Activated CD8-positive, alpha-beta memory T cell treated with anti-CD3 and anti-CD28 coated beads for 1 hour (primary cell): ENCODE measurements at places on chromosomes 11 and 22.
A peak's percentile ranks its signal among the peaks of the same experiment; 100 is the strongest.

GRCh38 chr11:27719546-27719925, 19.3 kb upstream of the BDNF start:
- no peak for DNase-seq

DNA sequence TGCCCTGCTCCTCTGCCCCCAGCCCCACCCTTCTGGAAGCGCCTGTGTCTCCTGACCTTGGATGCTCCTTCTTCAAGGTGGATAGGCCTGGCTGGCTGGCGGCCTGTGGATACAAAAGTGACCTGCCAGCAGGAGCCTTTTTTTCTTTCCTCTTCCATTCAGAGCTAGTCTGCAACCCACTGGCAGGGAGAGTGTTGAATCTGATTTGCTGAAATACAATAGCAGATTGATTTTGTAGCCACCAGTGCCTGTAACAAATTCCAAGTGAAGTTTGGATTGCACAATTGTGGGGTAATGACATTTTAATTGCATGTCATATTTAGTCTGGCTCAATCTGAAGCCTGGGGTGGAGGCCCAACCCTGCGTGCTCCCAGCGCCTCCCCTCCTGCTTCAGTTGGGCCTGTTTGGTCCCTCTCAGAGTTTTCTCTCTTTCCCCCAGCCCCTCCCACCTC, 97.2 kb downstream of the GRIK4 start:
- no peak for DNase-seq

DNA sequence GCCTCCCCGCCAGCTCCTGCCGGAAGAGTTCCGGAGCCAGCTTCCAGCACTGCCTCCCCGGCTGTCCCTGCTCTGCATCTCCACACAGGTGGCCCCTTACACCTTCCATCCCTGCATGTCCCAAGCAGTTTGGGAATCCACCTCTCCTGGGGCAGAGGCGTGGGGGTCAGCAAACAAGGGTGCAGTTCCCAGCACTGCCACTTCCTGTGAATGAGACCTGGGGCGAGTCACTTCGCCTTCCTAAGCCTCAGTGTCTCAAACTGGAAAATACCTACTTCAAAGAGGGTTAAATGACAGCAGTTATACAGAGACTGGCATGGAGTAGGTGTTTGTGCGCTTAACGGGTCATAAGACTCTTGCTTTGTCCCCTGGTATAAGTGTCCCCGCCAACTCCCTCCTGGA, 5.2 kb downstream of the CYTH4 start:
- no peak for DNase-seq

DNA sequence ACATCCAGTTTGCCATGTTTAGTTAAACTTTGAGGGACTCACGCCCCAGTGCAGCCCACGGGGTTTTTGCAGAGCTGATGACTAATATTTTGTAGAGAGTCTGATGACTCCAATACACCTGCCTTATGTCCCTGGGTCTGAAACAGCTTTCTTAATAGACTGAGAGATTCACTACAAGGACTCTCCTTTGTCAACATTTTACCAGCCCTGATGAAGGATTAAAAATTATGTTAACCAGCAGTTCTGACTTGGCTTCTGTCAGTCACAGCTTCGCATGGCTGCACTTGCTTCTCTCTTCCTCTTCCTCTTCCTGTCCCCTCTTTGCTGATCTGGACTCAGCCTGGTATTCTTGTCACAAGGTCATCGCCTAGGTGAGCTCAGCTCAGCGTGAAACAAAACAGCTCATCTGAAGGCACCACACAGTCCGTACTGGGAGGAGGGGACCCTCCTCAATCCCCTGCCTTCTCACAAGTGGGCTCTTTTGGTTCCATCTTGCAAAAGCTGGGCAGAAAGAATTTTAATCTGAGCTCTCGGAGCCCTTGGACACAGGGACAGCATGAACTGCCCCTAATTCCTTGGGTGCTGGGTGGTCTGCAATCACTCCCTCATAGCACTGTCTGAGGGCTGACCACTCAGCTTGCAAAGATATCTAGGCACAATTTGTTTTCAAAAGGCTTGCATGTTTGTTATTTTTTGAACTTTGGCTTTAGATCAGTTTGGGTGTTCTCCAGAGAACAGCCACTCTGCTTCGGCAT, 38.1 kb upstream of the POU2AF1 start:
- DNase-seq = no peak

- no peak for DNase-seq
These were observed 855.8 kb upstream of the LRRC4C start for GRCh38 chr11:42315267-42315666.

- DNase-seq = no peak
These were observed 12.9 kb upstream of the FAT3 start for GRCh38 chr11:92211576-92212167.

DNA sequence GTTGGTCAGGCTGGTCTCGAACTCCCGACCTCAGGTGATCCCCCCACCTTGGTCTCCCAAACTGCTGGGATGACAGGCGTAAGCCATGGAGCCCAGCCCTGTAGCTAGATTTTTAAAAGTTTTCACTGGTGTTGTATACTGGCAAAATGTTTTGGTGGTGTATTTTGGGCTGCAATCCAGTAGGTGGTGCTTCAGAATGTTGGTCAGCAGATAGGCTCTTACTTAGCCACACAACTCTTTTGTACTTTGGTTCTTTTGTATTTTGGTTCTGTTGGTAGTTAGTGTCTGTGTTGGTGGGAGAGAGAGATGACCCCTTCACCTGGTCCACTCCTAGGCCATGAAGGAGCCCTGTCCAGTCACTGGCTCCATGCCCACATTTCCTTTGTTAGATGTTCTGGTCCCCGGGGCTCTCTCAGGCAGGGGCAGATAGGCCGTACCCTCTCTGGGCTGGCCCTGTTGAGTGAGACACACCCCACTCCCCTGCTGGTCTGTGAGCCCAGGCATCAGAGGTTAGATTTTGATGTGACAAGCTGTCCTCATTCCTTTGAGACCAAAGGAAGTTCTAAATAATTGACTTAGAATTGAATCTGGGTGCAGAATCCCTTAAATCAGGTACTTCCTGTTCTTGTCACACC, 123.8 kb downstream of the DDX10 start:
- no peak for DNase-seq

DNA sequence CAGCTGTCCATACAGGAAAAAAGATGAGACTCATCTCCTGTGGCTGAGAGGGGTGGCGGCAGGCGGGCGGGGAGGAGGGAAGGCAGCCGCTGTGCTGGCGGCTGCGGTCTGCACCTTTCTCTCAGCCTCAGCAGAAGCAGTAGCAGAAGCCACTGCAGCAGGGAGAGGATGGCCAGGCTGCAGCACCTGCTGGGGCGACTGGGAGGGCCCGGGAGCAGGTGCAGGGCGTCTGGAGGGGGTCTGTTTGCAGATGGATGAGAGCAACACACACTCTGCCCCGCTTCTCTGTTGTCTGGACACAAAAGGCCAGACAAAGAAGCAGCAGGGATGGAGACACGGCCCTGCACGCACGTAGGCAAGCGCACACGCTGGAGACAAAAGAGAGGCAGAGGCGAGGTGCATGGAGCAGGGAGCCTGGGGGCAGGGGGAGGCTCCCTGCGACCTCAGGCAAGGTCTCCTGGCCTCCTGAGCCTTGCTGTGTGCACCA, 9.3 kb upstream of the MIAT start:
- DNase-seq = peak; percentile 27

- DNase-seq = no peak
These were observed 58.3 kb downstream of the CCDC83 start for GRCh38 chr11:85913513-85913912.

DNA sequence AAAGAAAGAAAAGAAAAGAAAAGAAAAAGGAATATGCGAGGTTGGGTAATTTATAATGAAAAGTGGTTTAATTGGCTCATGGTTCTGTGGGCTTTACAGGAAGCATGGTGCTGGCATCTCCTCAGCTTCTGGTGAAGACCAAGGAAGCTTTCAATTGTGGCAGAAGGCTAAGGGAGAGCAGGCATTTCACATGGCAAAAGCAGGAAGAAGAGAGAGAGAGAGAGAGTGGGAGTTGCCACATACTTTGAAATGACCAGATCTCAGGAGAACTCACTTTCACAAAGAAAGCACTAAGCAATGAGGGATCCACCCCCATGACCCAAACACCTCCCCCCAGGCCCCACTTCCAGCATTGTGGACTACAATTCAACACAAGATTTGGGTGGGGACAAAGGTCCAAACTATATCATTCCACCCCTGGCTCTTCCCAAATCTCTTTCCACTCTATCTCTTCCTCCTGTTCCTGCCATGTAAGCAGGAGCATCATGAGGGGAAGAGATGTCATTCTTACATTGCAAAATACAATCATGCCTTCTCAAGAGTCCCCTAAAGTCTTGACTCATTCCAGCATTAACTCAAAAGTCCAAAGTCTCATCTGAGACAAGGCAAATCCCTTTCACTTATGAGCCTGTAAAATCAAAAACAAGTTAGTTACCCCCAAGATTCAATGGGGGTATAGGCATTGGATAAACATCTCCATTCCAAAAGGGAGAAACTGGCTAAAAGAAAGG, 38.9 kb downstream of the LINC01488 start:
- DNase-seq = no peak

- DNase-seq = peak; percentile 74
These were observed 15.6 kb upstream of the CYP2R1 start for GRCh38 chr11:14907411-14908213.

- no peak for DNase-seq
These were observed 32.5 kb upstream of the APLNR start for GRCh38 chr11:57269571-57270021.

GRCh38 chr11:7552666-7553065, 38.9 kb downstream of the PPFIBP2 start:
- DNase-seq = no peak

GRCh38 chr11:59174664-59175033, 2.7 kb downstream of the DTX4 start:
- DNase-seq = no peak

DNA sequence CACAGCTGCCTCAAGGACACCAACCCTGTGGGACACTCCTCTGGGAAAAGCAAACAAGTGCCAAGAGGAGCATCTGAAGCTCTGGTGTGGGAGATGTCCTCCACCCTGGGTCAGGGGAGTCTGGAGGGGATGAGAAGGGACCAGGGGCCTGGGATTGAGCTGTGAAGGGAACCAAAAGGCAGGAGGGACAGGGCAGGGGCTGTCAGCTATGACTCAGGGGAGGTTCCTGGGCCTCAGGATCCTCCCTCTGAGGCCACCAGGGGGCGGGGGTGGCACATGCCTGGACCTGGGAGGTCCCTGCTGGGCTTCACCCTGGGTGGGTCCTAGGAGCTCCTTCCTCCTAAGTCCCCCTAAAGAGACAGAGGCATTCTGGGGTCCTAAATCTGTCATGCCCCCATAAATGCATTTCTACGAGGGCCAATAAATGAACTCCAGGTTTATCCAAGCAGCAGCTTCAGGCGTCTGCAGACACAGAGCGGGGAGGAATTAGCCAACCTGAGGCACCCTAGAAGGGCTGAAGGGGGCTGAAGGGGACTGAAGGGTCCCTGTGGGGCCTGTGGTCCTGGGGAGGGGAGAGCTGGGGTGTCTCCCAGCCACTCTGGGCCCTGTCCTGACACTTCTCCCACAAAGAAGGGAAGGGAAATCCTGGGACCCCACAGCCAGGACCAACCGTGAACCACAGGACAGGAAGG, 31.9 kb upstream of the IGLL5 start:
- no peak for DNase-seq

DNA sequence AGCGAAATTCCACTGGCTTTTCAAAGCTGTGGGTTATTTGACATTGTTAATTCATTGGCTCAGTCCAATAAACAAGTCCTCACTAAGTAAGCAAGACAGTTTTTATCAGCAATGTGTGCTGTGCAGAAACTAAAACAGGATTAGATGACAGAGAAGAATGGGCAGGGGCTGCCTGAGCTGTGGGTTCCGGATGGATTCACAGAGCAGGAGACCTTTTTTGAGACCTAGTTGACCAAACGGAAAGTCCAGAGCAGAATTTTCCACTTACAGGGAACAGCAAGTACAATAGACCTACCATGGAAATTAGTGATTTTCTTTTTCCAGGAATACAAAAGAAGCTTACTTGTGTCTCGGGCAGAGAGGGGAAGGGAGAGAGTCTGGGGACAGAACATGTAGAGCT, 5.2 kb upstream of the KDM4F start:
- no peak for DNase-seq

DNA sequence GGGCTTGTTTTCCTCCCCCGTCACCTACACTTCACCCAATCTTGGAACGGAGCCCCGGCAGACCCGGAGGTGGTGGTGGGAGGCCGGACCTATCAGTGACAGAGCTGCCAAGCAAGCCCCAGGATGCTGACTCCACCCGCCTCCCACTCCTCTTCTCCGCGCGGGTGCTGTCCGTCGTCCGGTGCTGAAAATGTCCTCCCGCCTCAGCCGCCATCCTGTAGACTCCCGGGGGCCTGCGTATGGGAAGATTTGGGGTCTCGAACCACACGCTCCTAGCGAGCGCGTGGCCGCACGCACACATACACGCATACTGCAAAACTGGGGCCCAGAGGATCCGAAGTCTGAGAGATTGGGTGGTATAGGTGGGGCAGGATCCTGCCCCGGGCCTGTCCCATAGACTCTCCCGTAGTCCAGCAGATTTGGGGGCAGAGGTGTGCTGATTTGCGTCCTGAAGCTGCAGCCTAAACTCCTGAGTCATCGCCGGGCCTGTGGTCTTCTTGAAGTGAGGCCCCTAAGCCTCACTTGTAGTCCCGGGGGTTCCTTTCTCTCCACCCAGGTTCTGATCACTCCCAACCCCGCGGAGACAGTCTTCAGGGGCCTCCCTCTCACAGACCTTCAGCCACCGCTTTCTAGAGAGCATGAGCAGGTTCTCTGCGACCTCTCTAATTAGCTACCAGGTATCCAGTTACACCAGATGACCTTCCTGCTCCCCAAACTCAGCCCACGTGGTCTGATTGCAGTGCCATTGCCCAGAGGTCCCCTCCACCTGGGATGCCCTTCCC, 796 bp upstream of the YIF1A start:
- DNase-seq = no peak

DNA sequence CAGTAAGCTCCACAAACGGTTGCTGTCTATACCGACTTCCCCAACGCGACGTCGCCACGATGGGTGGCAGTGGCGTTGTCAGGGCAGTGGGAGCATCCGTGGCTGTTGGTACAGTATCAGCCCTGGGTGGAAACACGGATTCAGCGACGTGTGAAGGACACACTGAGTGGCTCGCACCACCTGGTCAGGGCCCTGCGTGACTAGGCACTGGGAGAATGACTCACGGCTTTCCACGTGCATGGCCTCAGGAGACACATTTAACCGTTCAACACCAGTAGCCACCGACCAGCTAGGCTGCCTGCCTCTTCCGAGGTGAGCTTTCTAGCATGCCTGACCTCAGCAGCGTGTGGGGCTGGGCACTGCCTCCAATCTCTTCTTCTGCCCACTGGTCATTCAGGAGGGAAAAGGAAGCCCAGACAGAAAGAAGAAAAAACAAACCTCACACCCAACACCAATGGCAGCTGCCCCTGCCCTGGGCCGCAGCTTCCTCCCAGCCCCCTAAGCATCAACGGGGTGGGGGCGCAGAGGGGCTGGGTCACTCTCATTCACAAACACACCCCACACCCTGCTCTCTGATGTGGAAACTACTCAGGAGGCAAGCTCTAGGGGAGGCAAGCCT, 59.0 kb downstream of the MYH9 start:
- DNase-seq = peak; percentile 40

- DNase-seq = no peak
These were observed 15.2 kb downstream of the SHISAL1 start for GRCh38 chr22:44297470-44298061.

- no peak for DNase-seq
These were observed 8.3 kb downstream of the C11orf86 start for GRCh38 chr11:66983275-66983924.
